ENCODE measurements at places on chromosomes 16 and 17.

DNA sequence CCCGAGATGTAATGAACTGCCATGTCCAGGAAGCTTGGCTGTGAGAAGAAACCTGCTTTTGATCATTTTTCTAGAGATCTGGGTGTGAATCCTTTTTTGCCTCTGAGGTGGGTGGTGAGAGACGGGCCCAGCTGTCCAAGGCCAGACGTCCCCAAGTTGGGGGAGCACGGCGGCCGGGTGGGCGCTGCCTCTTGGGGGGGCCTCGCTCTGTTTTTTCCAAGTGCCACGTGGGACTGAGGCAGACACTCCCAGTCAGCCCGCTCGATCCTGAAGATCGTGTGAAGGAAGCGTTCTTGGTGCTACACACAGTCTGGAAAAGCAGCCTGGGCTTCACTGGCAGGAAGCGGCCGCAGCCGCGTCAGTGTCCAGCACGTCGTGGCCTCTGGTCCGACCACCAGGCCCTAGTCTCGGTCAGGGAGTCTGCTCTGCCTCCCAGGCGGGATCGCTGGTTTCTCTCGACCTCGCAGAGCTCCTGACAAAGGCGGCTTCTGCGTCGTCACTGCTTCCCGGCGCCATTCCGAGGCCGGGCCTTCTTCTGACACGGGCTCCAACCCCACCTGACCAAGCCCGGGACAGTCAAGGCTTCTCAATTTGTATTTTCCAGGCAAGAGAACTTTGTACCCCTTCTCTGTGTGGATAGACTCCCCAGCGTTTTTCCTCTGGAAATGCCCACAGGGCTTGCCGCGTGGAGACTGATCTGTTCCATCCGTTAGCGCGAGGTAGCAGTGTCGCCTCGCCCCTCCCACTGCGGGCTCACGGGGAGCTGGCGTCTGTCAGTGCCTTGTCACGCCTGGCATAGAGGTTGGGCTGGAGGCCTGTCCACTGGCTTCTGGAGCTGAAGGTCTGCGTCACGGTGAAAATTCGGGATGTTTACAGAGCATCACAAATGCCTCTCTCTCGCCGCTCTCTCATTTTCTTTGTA lies 12.4 kb downstream of the PRSS27 start:
- DNase-seq = no peak

- no peak for DNase-seq
Observed at GRCh38 chr16:79932572-79932971, 332.0 kb upstream of the MAF start.

GRCh38 chr16:85112364-85112763 lies at the start of gene CIBAR2:
Gene CIBAR2 (minus strand): TSS chr16:85112472. CDS start chr16:85112352, 120 bp downstream.
- DNase-seq = no peak

DNA sequence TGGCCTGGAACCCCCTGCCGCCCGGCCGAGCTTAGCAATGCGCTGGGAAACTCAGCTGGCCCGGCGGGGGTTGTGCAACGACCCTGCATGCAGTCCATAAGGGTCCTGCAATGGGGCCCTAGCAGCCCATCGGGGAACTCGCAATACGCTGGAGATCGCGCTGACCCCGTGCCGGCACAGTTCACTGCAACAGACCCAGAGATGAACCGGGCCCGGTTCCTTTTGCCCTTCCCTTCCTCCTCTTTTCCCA lies 375 bp downstream of the SLC25A11 start:
- no peak for DNase-seq

DNA sequence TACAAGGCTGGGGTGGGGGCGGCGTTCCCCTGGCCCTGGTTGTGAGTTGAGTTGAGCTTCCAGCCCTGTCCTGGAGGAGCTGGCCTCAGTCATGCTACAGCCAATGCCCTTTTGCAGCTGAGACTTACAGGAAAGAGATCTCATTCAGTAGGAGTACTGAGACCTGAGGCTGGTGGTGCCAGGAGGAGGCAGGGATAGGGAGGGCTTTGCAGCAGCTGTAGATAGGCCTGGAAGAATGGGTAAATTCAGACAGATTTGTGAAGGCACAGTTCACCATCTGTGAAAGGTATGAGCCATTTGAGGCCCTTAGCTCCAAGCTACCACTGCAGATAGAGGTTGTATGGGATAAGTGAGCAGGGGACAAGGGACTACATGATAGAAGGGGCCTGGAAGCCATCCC lies 5.6 kb downstream of the STX4 start:
- no peak for DNase-seq
